ENCODE measurements at places on chromosomes 1 and 21.

GRCh38 chr1:53408013-53408754, 51.0 kb upstream of the DMRTB1 start:
- DNase-seq: no peak

- no peak for DNase-seq
Measured at GRCh38 chr21:42198929-42199867, 19.7 kb upstream of the ABCG1 start.

DNA sequence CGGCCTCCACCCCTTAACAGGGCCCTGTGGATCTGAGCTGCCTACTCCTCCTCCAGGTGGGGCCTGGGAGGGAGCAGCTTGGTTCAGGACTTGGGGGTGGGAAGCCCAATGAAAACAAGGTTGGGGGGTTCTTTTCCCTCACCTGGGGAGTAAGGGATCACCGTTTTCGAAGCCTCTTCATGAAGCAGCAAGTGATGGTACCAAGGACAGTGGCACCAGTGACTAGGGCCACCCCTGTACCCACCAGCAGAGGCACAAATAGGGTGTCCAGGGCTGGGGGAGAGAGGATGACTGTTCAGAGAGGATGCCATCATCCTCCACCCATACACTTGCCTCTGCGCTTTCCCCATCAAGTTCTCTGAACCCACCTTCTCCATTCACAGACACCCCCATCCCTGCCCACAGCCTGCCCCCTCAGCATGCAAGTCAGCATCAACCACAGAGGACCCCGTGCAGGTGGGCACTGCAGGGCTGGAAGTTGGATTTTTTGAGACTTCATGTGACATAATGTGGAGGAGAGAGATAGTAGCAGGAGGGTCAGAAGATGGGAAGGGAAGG, 6.7 kb downstream of the IGSF8 start:
- no peak for DNase-seq

DNA sequence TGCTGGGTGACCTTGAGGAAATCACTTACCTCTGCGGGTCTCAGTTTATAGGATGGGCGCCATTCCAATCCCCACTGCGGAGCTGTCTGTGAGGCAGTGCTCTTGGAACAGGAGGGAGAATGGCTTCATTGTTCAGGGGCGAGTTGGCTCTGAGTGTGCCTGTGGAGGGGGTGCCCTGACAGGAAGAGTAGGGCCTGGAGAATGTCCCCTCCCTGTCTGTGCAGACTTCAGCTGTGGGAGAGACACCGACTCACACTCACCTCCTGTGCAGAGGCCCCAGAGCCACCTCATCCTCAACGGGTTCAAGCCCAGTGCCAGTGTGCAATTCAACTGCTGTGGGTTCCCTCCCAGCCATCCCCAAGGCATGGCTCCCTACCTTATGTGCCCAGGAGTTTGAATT, 17.1 kb downstream of the ADORA1 start:
- DNase-seq: no peak

- peak; percentile 12 for DNase-seq
Measured at GRCh38 chr1:165403835-165404482, 41.0 kb downstream of the RXRG start.

All from GM06990 (cell line).